ENCODE measurements at places on chromosomes 13 and 19. TPM values are rescaled to one million over a fixed set of nuclear protein-coding genes. Genes with fewer than 3 reads are reported as not detected.

- no peak for DNase-seq
These were observed 363.6 kb upstream of the NBEA start for GRCh38 chr13:34578471-34578870.

The KLC3 gene
- total RNA-seq, result not detected

DNA sequence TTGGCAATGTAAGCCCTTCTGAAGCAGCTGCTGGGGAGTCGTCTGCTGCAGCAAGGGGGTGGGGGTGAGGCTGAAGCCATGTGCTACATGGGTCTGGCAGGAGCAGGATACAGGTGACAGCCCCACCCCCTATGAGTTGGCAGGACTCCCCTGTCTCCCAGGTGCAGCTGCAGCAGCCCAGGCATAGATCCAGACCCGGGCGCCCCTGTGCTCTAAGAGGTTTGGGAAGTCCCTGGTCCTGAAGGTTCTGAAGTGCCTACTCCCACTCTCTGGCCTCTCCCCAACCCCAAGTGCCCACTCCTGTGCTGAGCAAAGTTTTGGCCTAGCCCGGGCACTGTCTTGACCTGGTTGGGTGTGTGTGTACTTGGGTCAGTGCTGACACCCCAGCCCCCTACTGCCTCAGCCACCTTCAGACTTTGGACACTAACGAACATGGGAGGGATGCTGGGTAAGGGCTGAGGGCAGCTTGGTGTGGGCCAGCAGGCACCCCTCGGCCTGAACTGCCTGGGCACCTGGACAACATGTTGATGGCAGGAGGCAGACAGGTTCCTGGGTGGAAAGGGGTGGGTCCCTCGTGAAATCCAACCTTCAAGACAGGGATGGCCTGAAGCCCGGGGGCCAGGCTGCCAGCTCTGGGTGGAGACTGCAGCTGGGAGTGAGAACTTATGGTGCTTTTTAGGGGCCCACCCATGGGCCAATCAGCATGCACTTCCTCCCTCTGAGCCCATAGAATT lies 54.1 kb upstream of the SLITRK6 start:
- no peak for DNase-seq

The MAB21L1 gene
- not detected for total RNA-seq

DNA sequence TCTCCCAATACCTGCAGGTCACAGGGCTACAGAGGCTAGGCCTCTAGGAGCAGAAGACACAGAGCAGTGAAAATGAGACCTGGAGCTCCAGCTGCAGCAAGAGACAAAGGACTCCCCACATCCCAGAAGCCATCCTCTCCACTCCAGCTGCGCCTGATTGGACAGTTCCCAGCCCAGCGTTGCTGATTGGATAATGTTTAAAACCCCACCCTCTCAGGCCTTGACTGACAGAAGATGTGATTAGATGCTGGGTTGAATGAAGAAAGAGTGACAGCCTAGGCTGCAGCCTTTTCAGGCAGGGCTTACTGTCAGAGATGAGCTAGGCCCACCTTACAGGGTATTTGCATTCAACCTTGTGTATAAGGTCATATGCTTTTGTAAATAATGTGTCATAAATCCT lies 59.4 kb downstream of the ZNF708 start:
- DNase-seq, result no peak

The CYP2A7 gene
- not detected for total RNA-seq

The PCP2 gene
- total RNA-seq, result 7.7 TPM

DNA sequence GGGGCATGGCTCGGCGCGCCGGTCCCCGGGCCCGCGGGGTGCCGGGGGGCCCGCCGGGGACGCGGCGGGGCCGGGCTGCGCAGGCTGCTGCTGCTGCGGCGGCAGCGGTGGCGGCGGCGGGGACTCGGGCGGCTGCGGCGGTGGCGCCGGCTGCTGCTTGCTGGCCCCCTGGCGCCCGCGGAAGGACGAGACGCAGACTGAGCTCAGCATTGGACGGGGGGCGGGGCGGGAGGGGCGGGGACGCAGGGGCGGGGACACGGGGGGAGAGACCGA lies 368 bp downstream of the KCNC3 start:
- peak; percentile 61 for DNase-seq

GRCh38 chr13:40228990-40229389 lies 437.5 kb downstream of the FOXO1 start:
- no peak for DNase-seq

All from natural killer cell (primary cell).